ENCODE measurements at places on chromosomes 2 and 18. TPM values are rescaled to one million over a fixed set of nuclear protein-coding genes. Genes with fewer than 3 reads are reported as not detected.

- no peaks in the 10 kb centered on the region for H3K36me3 ChIP-seq
- no peak for DNase-seq
- H3K4me3 ChIP-seq, result no peak overlapping the region
- no peak overlapping the region for H3K27ac ChIP-seq
- H3K27me3 ChIP-seq, result no peaks in the 10 kb centered on the region
Observed at GRCh38 chr18:37705016-37705415, 139.4 kb upstream of the CELF4 start.

The CCT7 gene
- polyA plus RNA-seq, result 261 TPM

GRCh38 chr2:37653093-37653492 lies 18.3 kb downstream of the CDC42EP3 start:
- DNase-seq, result no peak
- peaks cover 98% of the 10 kb centered on the region for H3K4me1 ChIP-seq
- H3K36me3 ChIP-seq, result no peaks in the 10 kb centered on the region

The MYO3B gene
- not detected for polyA plus RNA-seq

DNA sequence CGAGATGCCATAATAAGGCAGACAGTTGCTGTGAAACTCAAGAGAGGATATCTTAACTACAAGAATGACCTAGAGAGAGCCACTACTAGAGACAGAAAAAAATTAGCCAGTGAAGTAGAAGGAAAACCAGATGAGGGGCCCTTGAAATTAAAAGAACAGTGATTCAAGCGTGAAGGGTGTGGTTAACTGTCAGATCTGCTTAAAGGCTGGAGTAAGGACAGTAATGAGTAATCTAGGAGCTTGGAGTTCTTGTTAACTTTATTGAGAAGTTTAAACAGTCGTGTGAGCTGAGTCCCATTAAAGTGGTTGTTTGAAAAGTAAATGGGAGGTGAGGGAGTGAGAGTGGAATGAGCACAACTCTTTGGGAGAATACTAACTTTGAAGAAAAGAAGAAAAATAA lies 21.3 kb downstream of the PIGN start:
- H3K4me1 ChIP-seq, result no peaks in the 10 kb centered on the region
- no peak for DNase-seq
- H3K4me3 ChIP-seq, result no peak overlapping the region
- peaks cover 5% of the 10 kb centered on the region for H3K36me3 ChIP-seq

- H3K4me1 ChIP-seq, result no peaks in the 10 kb centered on the region
- no peaks in the 10 kb centered on the region for H3K27me3 ChIP-seq
- no peak for DNase-seq
- H3K36me3 ChIP-seq, result no peaks in the 10 kb centered on the region
- no peak overlapping the region for H3K4me3 ChIP-seq
Observed at GRCh38 chr2:84038866-84039265, 420.2 kb downstream of the SUCLG1 start.

DNA sequence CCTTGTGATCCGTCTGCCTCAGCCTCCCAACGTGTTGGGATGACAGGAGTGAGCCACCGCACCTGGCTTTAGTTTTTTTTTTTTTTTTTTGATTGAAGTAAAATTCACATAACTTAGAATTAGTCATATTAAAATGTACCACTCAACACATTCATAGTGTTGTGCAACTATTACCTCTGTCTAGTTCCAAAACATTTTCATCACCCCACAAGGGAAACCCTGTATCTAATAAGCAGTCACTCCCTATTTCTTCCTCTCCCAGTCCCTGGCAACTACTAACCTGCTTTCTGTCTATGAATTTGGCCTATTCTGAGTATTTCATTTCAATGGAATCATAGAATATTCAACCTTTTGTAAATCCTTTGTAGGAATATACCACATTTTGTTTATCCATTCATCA lies 123.9 kb upstream of the FAM117B start:
- H3K4me3 ChIP-seq, result no peak overlapping the region
- no peak for DNase-seq
- H3K27me3 ChIP-seq, result no peaks in the 10 kb centered on the region
- no peaks in the 10 kb centered on the region for H3K4me1 ChIP-seq
- no peak overlapping the region for H3K27ac ChIP-seq
- H3K36me3 ChIP-seq, result peaks cover 23% of the 10 kb centered on the region

The TEX44 gene
- polyA plus RNA-seq, result not detected

- H3K27me3 ChIP-seq, result no peaks in the 10 kb centered on the region
- no peak overlapping the region for H3K27ac ChIP-seq
- DNase-seq, result no peak
- H3K4me3 ChIP-seq, result no peak overlapping the region
Observed at GRCh38 chr2:8594731-8595427, 87.0 kb upstream of the ID2 start.

- DNase-seq, result no peak
- H3K4me3 ChIP-seq, result no peak overlapping the region
- peaks cover 100% of the 10 kb centered on the region for H3K36me3 ChIP-seq
- H3K27me3 ChIP-seq, result no peaks in the 10 kb centered on the region
Observed at GRCh38 chr2:171741189-171741588, 53.9 kb downstream of the DYNC1I2 start.

DNA sequence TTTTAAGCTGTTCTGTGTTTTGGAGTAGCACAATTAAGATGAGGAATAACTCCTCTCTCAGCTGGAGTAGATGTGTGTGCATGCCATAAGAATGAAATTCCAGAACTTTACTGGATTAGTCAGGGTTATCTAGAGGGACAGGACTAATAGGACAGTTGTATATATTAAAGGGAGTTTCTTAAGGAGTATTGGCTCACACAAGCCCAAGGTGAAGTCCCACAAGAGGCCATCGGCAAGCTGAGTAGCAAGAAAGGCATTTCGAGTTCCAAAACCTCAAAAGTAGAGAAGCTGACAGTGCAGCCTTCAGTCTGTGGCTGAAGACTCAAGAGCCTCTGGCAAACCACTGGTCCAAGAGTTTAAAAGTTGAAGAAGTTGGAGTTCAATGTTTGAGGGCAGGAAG lies 113.7 kb downstream of the RIT2 start:
- H3K4me3 ChIP-seq, result no peak overlapping the region
- no peak overlapping the region for H3K27ac ChIP-seq
- H3K4me1 ChIP-seq, result no peaks in the 10 kb centered on the region
- H3K27me3 ChIP-seq, result no peaks in the 10 kb centered on the region
- H3K36me3 ChIP-seq, result no peaks in the 10 kb centered on the region

DNA sequence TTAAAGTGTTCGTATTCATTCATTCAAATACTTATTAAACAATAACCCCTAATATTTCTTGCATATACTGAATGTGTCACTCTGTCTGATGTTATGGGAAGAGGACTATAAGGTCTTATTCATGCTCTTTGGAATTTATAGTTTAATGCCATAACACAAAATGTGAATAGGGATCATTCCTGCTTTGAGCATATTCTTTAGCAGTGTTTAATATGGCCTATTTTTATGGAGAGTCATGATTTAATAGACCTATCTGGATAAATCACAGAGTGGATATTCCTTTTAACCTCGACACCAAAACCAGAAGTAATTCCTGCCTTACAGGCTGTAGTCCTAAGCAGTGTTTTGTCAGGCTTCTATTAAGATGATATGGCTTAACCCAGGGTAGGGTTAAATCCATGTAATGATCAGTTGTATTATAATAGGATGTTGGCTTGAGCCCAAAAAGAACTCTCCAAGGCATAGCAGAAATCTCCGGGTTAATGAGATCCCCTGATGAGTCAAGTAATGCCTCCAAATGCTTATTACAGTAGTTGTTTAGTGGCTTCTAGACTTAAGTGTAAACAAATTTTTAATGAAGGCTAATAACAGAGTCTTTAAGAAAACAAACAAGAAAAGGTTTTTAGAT lies 54.3 kb downstream of the GULP1 start:
- H3K4me3 ChIP-seq, result no peak overlapping the region
- no peak for DNase-seq
- H3K27me3 ChIP-seq, result no peaks in the 10 kb centered on the region

GRCh38 chr18:34913837-34914661 lies 127.2 kb upstream of the MAPRE2 start:
- H3K36me3 ChIP-seq, result no peaks in the 10 kb centered on the region
- DNase-seq, result no peak
- H3K4me1 ChIP-seq, result peaks cover 5% of the 10 kb centered on the region
- H3K27ac ChIP-seq, result no peak overlapping the region

The GRHL1 gene
- 0.57 TPM for polyA plus RNA-seq

- no peak overlapping the region for H3K4me3 ChIP-seq
- no peaks in the 10 kb centered on the region for H3K27me3 ChIP-seq
- peaks cover 4% of the 10 kb centered on the region for H3K4me1 ChIP-seq
- no peaks in the 10 kb centered on the region for H3K36me3 ChIP-seq
- no peak for DNase-seq
- no peak overlapping the region for H3K27ac ChIP-seq
Observed at GRCh38 chr2:48113767-48114166, 207.5 kb upstream of the FBXO11 start.

The CFAP53 gene
- 0.15 TPM for polyA plus RNA-seq

- DNase-seq, result no peak
- no peaks in the 10 kb centered on the region for H3K36me3 ChIP-seq
- H3K27ac ChIP-seq, result no peak overlapping the region
- H3K4me3 ChIP-seq, result no peak overlapping the region
- H3K4me1 ChIP-seq, result peaks cover 35% of the 10 kb centered on the region
Observed at GRCh38 chr18:61607867-61608266, 274.6 kb downstream of the CDH20 start.

The GAL3ST2 gene
- polyA plus RNA-seq, result not detected

DNA sequence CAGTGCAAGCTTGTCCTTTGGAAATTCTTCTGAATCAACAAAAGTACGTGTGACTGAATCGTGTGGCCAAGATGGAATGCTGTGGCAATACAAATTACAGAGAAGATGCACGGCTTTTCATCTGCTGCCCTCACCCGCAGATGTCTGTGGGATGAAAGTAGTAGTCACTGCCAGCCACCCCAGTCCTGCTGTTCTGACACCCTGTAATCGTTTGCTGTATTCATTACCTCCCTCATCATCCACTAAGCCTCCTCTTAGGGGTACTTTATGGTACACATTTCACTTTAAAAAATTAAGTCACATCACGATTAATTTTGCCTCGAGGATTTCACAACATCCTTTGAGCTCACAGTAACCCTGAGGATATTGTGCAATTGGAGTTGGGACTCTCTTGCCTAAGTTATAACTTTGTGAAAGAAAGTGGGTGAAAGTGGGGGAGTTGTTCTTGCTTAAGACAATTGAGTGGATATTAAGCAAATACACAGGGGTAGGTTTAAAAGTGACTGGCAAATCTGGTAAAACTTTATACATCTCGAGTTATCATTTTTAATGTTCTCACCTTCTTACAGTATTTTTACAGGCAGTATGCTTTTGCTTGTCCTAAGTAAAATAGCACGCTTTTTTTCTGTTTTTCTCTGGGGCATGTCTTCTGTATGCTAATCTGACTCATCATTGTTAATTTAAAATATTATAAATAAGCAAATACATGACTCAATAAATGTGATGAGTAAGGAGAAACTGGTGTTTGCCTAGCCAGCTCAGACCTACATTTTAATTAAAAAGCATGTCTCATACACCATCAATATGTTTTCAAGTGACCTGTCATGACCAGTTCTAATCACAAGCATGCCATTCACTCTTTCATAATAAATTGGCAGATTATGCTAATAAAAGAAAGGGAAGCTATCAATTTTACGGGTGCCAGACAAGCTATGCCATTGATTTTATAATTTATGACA lies 680.9 kb downstream of the IRS1 start:
- no peak for DNase-seq
- peaks cover 8% of the 10 kb centered on the region for H3K4me1 ChIP-seq
- peak overlapping the region; percentile 9 for H3K27ac ChIP-seq
- H3K27me3 ChIP-seq, result no peaks in the 10 kb centered on the region
- H3K36me3 ChIP-seq, result no peaks in the 10 kb centered on the region
- H3K4me3 ChIP-seq, result no peak overlapping the region

GRCh38 chr2:73156539-73157124 lies 43.9 kb upstream of the RAB11FIP5 start:
- peak; percentile 70 for DNase-seq
- H3K36me3 ChIP-seq, result no peaks in the 10 kb centered on the region
- no peak overlapping the region for H3K4me3 ChIP-seq
- H3K27me3 ChIP-seq, result peaks cover 21% of the 10 kb centered on the region

- H3K27me3 ChIP-seq, result no peaks in the 10 kb centered on the region
- no peak overlapping the region for H3K4me3 ChIP-seq
- no peak for DNase-seq
- H3K36me3 ChIP-seq, result no peaks in the 10 kb centered on the region
- H3K27ac ChIP-seq, result no peak overlapping the region
Observed at GRCh38 chr18:57084331-57085271, 62.3 kb upstream of the BOD1L2 start.

GRCh38 chr2:71472019-71472418 lies 18.7 kb downstream of the DYSF start:
- no peaks in the 10 kb centered on the region for H3K27me3 ChIP-seq
- DNase-seq, result no peak
- peaks cover 3% of the 10 kb centered on the region for H3K36me3 ChIP-seq
- peaks cover 33% of the 10 kb centered on the region for H3K4me1 ChIP-seq

GRCh38 chr18:48634491-48634890 lies 95.7 kb downstream of the CTIF start:
- no peak overlapping the region for H3K27ac ChIP-seq
- H3K27me3 ChIP-seq, result no peaks in the 10 kb centered on the region
- no peak for DNase-seq
- peaks cover 8% of the 10 kb centered on the region for H3K36me3 ChIP-seq

GRCh38 chr2:52135235-52135634 lies 1103.3 kb upstream of the NRXN1 start:
- H3K36me3 ChIP-seq, result no peaks in the 10 kb centered on the region
- H3K4me3 ChIP-seq, result no peak overlapping the region
- no peak overlapping the region for H3K27ac ChIP-seq
- no peaks in the 10 kb centered on the region for H3K27me3 ChIP-seq

DNA sequence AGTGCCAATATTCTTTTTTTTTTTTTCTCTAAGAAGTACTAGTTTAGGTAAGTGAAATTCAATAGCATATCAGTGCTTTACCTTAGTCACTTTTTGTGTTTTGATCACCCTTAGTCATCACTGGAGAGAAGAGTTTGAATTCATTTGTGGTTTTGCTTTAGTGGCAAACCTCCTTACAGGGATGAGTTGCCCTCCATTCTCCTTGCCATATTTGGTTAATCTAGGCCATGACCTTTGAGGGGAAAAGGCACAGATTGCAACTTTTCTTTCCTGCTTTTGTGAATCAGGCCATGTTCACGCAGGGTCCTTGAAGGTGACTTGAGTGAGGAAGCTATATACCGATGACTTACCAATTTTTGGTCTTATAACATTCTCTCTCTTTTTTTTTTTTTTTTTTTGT lies 34.4 kb downstream of the PLEKHA3 start:
- peaks cover 73% of the 10 kb centered on the region for H3K36me3 ChIP-seq
- no peaks in the 10 kb centered on the region for H3K27me3 ChIP-seq
- no peak for DNase-seq
- no peaks in the 10 kb centered on the region for H3K4me1 ChIP-seq
- H3K27ac ChIP-seq, result no peak overlapping the region

DNA sequence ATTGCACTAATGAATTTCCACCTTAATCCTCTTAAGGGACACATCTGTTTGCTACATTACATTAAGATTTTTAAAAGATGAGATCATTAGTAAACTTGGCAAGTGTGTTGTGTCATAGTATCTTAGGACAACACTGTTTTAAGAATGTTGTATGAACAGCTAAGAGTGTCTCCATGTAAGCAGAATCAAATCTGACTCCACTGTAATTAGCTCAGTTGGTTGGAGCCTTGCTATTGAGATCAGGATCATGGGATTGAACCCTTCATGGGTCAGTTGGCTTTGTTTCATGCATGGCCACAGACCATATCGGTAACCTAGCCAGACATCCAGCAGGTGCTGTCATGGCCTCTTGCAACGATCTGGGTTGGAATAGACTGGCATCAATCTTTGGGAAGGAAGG lies 5.2 kb downstream of the FHOD3 start:
- peak overlapping the region; percentile 47 for H3K27ac ChIP-seq
- H3K27me3 ChIP-seq, result peaks cover 9% of the 10 kb centered on the region
- H3K4me1 ChIP-seq, result peaks cover 51% of the 10 kb centered on the region

GRCh38 chr2:32947484-32948143 lies 861 bp downstream of the LTBP1 start:
- peak overlapping the region; percentile 93 for H3K27ac ChIP-seq
- peak; percentile 34 for DNase-seq
- H3K4me1 ChIP-seq, result peaks cover 6% of the 10 kb centered on the region
- H3K4me3 ChIP-seq, result peak overlapping the region; percentile 80
- H3K27me3 ChIP-seq, result no peaks in the 10 kb centered on the region

The REG3G gene
- polyA plus RNA-seq, result 0.11 TPM

The AFF3 gene
- polyA plus RNA-seq, result 1.3 TPM

Data from heart left ventricle (tissue), 16 donors.